ENCODE measurements at places on chromosomes 6 and 20.
A peak's percentile ranks its signal among the peaks of the same experiment; 100 is the strongest.

GRCh38 chr20:51384875-51385274 lies 157.6 kb downstream of the NFATC2 start:
- H3K36me3 ChIP-seq = peaks cover 24% of the 10 kb centered on the region
- DNase-seq = no peak
- H3K4me1 ChIP-seq = peaks cover 30% of the 10 kb centered on the region
- no peak overlapping the region for H3K4me3 ChIP-seq
- no peaks in the 10 kb centered on the region for H3K27me3 ChIP-seq
- H3K27ac ChIP-seq = no peak overlapping the region

DNA sequence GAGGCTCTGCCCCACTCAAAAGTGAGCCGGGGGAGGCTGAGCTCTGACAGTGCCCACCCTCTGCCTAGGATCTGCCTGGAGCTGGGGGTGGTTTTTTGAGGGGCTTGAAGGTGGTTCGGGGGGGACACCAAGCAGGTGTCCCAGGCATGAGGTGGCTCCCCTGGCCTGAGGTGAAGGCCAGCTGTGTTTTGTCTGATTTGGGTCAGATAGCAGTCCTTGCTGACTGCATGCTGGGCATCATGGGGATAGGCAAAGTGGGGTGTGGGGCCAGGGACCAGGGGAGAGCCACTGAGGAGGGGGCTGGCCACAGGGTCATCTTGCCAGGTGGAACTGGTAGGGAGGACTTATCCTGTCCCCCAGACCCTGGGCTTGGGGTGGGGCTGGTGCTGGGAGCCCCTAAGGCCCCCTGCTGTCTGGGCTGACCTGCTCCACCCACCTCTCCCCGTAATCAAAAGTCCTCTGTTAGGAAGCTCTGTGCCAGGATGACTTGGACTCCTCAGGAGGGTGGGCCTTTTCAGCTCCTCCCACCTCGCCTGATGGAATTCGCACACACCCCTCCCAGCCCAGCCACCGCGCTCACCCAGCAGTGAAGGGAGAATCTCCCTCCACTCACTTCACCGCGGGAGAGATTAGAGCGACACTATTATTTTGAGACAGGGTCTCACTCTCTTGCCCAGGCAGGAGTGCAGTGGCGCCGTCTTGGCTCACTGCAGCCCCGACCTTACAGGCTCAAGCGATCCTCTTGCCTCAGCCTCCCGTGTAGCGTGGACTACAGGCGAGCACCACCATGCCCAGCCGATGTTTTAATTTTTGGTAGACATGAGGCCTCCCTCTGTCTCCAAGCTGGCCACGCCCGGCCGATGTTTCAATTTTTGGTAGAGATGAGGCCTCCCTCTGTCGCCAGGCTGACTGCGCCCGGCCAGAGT lies 1.5 kb upstream of the COL9A3 start:
- peaks cover 7% of the 10 kb centered on the region for H3K4me1 ChIP-seq
- peaks cover 6% of the 10 kb centered on the region for H3K36me3 ChIP-seq
- no peak overlapping the region for H3K27ac ChIP-seq
- no peak overlapping the region for H3K4me3 ChIP-seq

DNA sequence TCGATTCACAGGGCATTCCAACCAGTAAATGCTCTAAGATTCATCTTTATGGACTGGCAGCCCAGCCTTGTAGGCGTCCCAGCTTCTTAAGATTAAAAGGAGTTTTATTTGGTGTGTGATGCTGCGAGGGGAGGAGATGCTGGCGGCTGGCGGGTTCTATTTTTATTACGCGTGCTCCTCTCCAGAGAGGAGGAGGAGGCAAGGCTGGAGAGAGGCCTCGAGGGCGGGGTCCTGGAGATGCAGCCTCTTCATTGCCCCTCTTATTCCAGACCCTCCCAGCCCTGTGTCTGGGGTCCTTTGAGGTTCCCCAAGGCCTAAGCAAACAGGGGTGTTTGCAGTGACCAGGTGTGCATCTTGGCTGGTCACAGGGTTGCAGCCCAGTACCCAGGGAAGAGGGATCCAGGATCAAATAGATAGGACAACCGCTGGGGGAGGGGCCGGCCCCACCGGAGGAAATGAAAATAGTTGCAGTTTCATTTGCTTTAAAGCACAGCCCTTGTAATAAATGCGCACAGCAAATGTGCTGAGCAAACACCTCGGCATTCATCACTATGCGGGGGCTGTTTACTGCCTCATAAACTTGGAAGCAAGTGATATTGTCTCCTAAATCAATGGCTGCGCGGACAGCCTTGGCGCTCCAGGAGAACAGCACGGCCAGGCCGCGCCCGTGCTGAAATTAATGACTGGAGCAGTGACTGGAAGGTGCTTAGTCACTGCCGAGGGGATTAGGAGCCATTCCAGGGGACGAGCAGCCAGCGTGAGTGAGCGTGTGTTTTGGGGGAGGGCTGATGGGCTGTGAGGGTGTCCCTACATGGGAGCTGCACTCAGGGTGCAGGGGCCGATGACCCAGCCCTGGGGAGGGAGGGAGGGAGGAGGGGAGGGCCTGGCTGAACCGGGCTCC lies 83.0 kb downstream of the TMEM242 start:
- peaks cover 3% of the 10 kb centered on the region for H3K36me3 ChIP-seq
- peaks cover 72% of the 10 kb centered on the region for H3K27me3 ChIP-seq
- peak overlapping the region; percentile 55 for H3K4me3 ChIP-seq
- DNase-seq = peak; percentile 57
- H3K27ac ChIP-seq = peak overlapping the region; percentile 50

- no peaks in the 10 kb centered on the region for H3K27me3 ChIP-seq
- no peak overlapping the region for H3K27ac ChIP-seq
- H3K36me3 ChIP-seq = peaks cover 6% of the 10 kb centered on the region
- no peak for DNase-seq
- no peaks in the 10 kb centered on the region for H3K4me1 ChIP-seq
- no peak overlapping the region for H3K4me3 ChIP-seq
These were observed 97.6 kb downstream of the ELOVL5 start for GRCh38 chr6:53251033-53251672.

DNA sequence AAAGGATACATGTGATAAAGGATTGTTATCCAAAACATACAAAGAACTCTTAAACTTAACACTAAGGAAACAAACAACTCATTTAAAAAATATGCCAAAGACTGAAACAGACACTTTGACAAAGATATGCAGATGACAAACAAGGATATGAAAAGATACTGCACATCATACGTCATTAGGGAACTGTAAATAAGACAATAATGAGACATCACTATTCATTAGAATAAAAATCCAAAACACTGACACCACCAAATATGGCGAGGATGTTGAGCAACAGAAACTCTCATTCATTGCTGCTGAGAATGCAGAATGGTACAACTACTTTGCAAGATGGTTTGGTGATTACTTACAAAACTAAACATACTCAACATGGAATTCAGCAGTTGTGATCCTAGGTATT lies 156.5 kb upstream of the FOXA2 start:
- DNase-seq = no peak
- no peaks in the 10 kb centered on the region for H3K4me1 ChIP-seq
- no peaks in the 10 kb centered on the region for H3K27me3 ChIP-seq
- no peak overlapping the region for H3K27ac ChIP-seq
- no peaks in the 10 kb centered on the region for H3K36me3 ChIP-seq

GRCh38 chr6:110338820-110339470 lies 19.2 kb downstream of the METTL24 start:
- no peak overlapping the region for H3K27ac ChIP-seq
- H3K4me3 ChIP-seq = no peak overlapping the region
- no peaks in the 10 kb centered on the region for H3K4me1 ChIP-seq
- no peak for DNase-seq

GRCh38 chr6:35727935-35728682 lies 8.7 kb upstream of the ARMC12 start:
- peak overlapping the region; percentile 63 for H3K4me3 ChIP-seq
- H3K36me3 ChIP-seq = no peaks in the 10 kb centered on the region
- H3K27me3 ChIP-seq = no peaks in the 10 kb centered on the region
- peak overlapping the region; percentile 99 for H3K27ac ChIP-seq
- peaks cover 88% of the 10 kb centered on the region for H3K4me1 ChIP-seq
- DNase-seq = peak; percentile 90

GRCh38 chr6:1144842-1145767 lies 166.8 kb upstream of the FOXQ1 start:
- H3K36me3 ChIP-seq = no peaks in the 10 kb centered on the region
- H3K27me3 ChIP-seq = peaks cover 15% of the 10 kb centered on the region
- no peak overlapping the region for H3K4me3 ChIP-seq
- H3K4me1 ChIP-seq = no peaks in the 10 kb centered on the region
- no peak overlapping the region for H3K27ac ChIP-seq

All from activated naive CD4-positive, alpha-beta T cell treated with anti-CD3 and anti-CD28 coated beads, Interleukin-2, amount 10 ng/mL, durations not matched to agents 7 days and 5 days (primary cell).